Upper lobe of left lung (tissue), 6 donors: ENCODE measurements at places on chromosomes 11 and 22. TPM values are rescaled to one million over a fixed set of nuclear protein-coding genes. Genes with fewer than 3 reads are reported as not detected.

DNA sequence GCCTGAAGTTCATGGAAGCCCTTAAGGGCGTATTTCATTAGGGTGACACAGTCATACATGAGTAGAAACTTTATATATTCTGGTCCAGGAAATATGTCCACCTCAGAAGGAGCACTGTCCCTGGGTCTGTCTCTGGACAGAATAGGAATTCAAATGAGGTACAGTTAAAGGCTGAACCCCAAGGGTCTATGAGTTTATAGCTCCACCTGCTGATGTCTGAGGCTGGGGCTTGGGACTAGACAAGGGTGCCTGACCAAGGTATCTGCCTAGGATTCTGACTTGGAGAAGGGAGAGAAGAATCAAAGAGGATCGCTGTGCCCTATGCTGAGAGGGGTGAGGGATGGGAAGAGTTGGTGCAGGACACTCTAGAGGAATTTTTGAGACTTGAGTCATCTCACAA lies 14.9 kb downstream of the HEPHL1 start:
- H3K4me3 ChIP-seq: no peak overlapping the region
- no peaks in the 10 kb centered on the region for H3K27me3 ChIP-seq
- H3K4me1 ChIP-seq: no peaks in the 10 kb centered on the region
- DNase-seq: no peak
- no peaks in the 10 kb centered on the region for H3K36me3 ChIP-seq

DNA sequence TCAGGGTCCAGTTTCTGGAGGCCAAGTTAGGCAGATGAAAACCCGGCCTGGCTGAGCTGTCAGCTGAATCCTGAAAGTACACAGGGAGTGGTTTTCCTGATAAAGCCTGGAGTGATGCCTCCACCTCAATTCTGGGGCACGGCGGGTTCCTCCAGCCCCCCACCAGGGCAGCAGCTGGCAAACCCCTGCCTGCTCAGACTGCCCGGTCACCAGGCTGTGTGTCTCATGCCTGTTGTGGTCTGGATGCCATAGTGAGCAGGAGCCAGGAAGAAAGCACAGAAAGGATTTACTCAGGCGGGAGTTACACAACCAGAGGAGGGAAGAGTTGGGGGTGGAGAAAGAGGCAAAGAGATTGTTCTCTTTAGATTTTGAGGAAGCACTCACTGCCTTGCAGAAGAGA lies 119.9 kb upstream of the RASSF10 start:
- no peaks in the 10 kb centered on the region for H3K36me3 ChIP-seq
- no peak overlapping the region for H3K4me3 ChIP-seq
- H3K27me3 ChIP-seq: no peaks in the 10 kb centered on the region

DNA sequence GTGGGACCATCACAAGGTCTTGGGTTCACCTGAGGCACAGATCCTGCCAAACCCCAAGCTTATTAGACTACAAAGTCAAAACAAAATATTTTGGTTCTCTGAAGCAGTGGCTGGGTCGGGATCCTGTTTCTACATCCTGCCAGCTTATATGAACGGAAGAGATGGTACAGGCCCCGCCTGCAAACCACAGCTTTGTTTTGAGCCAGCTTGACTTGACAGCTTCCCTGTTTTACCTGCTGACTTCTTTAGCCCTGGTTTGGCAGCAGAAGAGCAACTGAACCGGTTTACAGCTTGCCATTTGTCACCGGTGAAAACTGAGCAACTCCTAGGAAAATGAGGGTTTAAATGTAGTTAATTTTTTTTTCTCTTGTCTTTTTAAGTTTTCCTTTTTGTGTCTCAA lies 11.4 kb downstream of the PACS1 start:
- H3K27ac ChIP-seq: peak overlapping the region; percentile 65
- no peak overlapping the region for H3K4me3 ChIP-seq
- no peaks in the 10 kb centered on the region for H3K27me3 ChIP-seq
- DNase-seq: peak; percentile 88

GRCh38 chr11:15569305-15570025 lies 454.7 kb downstream of the INSC start:
- H3K4me3 ChIP-seq: no peak overlapping the region
- no peak overlapping the region for H3K27ac ChIP-seq
- no peak for DNase-seq
- no peaks in the 10 kb centered on the region for H3K36me3 ChIP-seq
- H3K4me1 ChIP-seq: peaks cover 3% of the 10 kb centered on the region

Gene MYO7A
- total RNA-seq: 6.5 TPM

Gene RIMBP3C
- 0.57 TPM for total RNA-seq

- no peaks in the 10 kb centered on the region for H3K27me3 ChIP-seq
- peak overlapping the region; percentile 75 for H3K27ac ChIP-seq
- peak; percentile 52 for DNase-seq
- H3K36me3 ChIP-seq: no peaks in the 10 kb centered on the region
These were observed 77.4 kb downstream of the GGTLC2 start for GRCh38 chr22:22721681-22722354.

GRCh38 chr11:131827430-131827829 lies 457.0 kb downstream of the NTM start:
- H3K36me3 ChIP-seq: no peaks in the 10 kb centered on the region
- H3K4me3 ChIP-seq: no peak overlapping the region
- no peak overlapping the region for H3K27ac ChIP-seq

DNA sequence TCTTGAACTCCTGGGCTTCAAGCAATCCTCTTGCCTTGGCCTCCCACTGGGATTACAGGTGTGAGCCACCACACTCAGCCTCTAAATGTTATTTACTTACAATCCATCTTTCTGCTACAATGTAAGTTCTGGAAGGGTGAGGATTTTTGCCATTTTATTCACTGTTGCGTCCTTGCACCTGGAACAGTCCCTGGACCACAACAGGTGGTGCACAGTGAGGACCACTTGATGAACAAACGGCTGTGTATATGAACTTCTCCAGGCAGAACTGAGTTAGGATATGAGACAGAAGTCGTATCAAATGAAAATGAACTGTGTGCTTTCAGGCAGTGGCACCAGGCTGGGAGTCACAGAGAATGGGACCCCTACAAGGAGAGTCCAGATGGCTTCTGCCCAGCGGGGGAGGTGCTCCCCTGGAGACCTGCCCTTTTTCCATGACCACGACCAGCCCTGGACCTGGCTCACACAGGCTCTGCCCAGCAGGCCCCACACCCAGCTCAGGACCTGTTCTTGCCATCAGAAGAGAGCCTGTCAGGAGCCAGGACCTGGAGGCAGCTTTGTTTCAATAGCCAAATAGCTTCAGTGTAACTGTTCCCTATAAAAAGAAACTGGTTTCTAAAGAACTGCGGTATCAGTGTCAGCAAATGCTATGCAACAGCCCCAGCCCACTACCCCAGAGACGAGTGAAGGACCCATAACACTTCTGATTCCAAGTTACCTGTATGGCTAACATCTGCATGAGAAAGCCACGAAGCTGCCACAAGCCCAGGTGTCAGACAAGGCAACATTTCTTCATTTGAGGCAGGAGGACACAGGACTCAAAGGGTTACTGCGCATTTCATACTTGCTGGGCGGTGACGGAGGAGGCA lies 104.9 kb downstream of the MICAL3 start:
- no peaks in the 10 kb centered on the region for H3K27me3 ChIP-seq
- H3K27ac ChIP-seq: no peak overlapping the region
- peaks cover 24% of the 10 kb centered on the region for H3K4me1 ChIP-seq
- H3K4me3 ChIP-seq: no peak overlapping the region

- H3K4me1 ChIP-seq: peaks cover 22% of the 10 kb centered on the region
- DNase-seq: no peak
- no peaks in the 10 kb centered on the region for H3K27me3 ChIP-seq
- peak overlapping the region; percentile 97 for H3K27ac ChIP-seq
- H3K36me3 ChIP-seq: no peaks in the 10 kb centered on the region
- H3K4me3 ChIP-seq: peak overlapping the region; percentile 99
These were observed 700 bp upstream of the STX3 start for GRCh38 chr11:59754494-59754858.

GRCh38 chr22:18012531-18012930 lies 11.8 kb downstream of the MICAL3 start:
- no peaks in the 10 kb centered on the region for H3K27me3 ChIP-seq
- H3K4me1 ChIP-seq: no peaks in the 10 kb centered on the region
- DNase-seq: no peak
- no peak overlapping the region for H3K27ac ChIP-seq
- H3K4me3 ChIP-seq: no peak overlapping the region

Gene FXYD2
- 0.15 TPM for total RNA-seq

DNA sequence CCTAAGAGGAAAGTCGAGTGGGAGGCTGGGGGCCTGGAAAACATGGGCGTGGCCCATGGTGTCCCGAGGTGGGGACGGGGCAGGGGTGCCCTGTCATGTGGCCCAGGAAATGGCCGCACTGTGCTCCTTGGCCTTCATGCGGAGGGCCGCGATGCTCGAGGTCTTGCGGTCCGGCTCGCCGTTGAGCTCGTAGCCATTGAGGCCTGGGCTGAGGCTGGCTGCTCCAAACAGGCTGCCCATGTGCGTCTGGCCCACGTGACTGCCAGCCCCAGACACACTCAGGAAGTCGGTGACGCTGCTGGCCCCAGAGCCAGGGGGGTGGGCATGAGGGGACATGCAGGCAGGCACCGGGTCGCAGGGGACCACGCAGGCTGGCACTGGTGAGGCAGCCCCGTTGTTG lies 45.2 kb downstream of the ALX4 start:
- no peaks in the 10 kb centered on the region for H3K36me3 ChIP-seq
- no peak overlapping the region for H3K27ac ChIP-seq
- no peaks in the 10 kb centered on the region for H3K4me1 ChIP-seq
- no peaks in the 10 kb centered on the region for H3K27me3 ChIP-seq
- no peak overlapping the region for H3K4me3 ChIP-seq

GRCh38 chr11:32176223-32176934 lies 85.5 kb downstream of the RCN1 start:
- no peak overlapping the region for H3K4me3 ChIP-seq
- H3K27me3 ChIP-seq: no peaks in the 10 kb centered on the region
- H3K27ac ChIP-seq: no peak overlapping the region
- peaks cover 5% of the 10 kb centered on the region for H3K4me1 ChIP-seq
- no peak for DNase-seq

Gene UBQLNL
- total RNA-seq: 1.9 TPM

GRCh38 chr22:27834364-27835185 lies 33.0 kb upstream of the MN1 start:
- no peak for DNase-seq
- H3K36me3 ChIP-seq: no peaks in the 10 kb centered on the region
- no peaks in the 10 kb centered on the region for H3K4me1 ChIP-seq

Gene PLEKHA7
- total RNA-seq: 47.4 TPM

- H3K4me3 ChIP-seq: no peak overlapping the region
- peaks cover 40% of the 10 kb centered on the region for H3K4me1 ChIP-seq
- H3K27ac ChIP-seq: peak overlapping the region; percentile 64
- no peaks in the 10 kb centered on the region for H3K36me3 ChIP-seq
These were observed 10.2 kb downstream of the GNB1L start for GRCh38 chr22:19844377-19845053.

GRCh38 chr11:18332302-18332701 lies 9.9 kb downstream of the GTF2H1 start:
- no peak overlapping the region for H3K27ac ChIP-seq
- no peak overlapping the region for H3K4me3 ChIP-seq
- DNase-seq: no peak
- H3K36me3 ChIP-seq: peaks cover 55% of the 10 kb centered on the region
- H3K4me1 ChIP-seq: peaks cover 3% of the 10 kb centered on the region
